CD4-positive, alpha-beta T cell treated with Interleukin-10 for 1 hour (primary cell): ENCODE measurements at places on chromosomes 2 and 18.

- DNase-seq: peak; percentile 4
These were observed 1389.8 kb upstream of the TMEFF2 start for GRCh38 chr2:193584522-193584938.

GRCh38 chr2:95062242-95063085 lies 37.0 kb downstream of the MAL start:
- DNase-seq: no peak

DNA sequence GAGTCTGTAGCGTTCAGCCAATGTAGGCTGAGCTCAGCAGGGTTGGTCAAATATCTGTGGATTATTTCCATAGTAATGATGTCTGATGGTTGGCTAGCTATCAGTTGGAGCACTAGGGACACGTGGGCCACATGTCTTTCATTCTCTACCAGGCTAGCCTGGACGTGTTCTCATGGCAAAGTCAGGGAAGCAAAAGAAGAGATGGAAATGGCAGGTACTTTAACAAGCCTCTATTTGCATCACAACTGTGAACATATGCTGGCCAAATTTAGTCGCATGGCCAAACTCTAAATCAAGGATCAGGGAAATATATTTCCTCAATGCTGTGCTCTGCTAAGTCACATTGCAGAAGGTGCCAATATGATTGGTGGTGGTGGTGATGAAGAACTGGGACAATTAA lies 371.6 kb upstream of the CHST9 start:
- no peak for DNase-seq

DNA sequence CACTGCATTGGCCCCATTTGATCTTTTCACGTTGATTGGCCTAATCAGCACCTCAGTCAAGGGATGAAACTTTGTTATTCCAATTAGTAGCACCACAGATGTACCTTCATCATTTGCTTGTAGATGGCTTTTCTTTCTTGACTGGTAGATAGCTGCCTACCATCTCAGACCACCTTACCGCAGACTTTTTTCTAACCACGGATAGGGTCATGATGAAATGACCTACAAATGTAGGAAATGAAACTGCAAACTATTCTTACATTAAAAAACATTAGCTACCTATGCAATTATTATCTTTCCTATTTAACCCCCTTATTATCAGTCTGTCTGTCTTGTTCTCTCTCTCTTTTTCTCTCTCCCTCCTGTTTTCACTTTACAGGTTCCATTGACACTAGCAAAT lies 22.4 kb upstream of the SLC25A52 start:
- no peak for DNase-seq
